CD4-positive, alpha-beta T cell treated with Interleukin-21 for 1 hour (primary cell): ENCODE measurements at places on chromosomes 1 and 21.

GRCh38 chr1:219913005-219913770 is 15.2 kb downstream of the SLC30A10 start:
- no peak for DNase-seq

- no peak for DNase-seq
Measured at GRCh38 chr1:236027104-236027503, 37.8 kb downstream of the NID1 start.

DNA sequence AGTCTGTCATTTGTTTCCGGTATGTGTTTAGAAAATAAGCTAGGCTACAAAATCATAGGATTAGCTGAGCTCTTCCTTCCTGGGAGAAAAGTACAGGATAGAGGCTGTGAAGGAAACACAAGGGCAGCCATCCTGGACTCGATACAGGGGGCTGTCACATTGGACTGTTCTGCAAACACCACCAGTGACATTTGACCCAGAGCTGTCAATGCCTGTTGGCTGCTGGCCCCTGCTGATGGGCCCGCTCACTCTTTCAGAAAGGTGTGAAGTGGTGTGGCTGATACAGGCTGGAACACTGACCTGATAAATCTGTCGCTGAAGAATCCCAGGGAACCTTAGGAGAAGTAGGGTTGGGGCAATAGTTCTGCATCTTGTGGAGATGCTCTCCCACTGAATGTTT is 183.1 kb downstream of the RHOU start:
- DNase-seq, result no peak

GRCh38 chr21:18986197-18986596 is 582.6 kb upstream of the TMPRSS15 start:
- DNase-seq, result no peak

DNA sequence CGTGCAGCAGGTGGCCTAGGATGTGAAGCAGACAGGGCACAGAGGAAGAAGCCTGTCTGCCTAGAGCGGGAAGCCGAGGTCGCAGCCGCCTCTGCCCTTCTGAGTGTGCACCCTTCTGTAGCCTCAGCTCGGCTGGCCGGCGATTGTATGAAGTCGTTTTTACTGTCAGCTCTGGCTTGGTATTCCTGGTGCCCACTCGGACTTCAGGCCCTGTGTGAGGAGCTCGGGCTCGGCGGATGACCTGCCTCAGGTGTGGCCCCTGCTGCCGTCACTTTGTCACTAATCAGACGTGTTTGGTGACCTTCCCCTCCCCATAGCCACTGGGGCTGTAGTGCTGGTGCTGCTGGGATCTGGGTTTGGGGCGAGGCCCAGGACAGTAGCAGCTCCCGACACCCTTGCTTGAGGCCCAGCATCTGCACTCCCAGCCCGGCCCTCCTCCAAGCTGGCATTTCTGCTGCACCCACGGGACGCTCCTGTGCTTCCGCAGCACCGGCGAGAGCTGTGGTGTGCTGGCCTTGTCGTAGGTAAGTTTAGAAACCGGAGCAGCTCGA is 18.1 kb downstream of the SLX9 start:
- no peak for DNase-seq

DNA sequence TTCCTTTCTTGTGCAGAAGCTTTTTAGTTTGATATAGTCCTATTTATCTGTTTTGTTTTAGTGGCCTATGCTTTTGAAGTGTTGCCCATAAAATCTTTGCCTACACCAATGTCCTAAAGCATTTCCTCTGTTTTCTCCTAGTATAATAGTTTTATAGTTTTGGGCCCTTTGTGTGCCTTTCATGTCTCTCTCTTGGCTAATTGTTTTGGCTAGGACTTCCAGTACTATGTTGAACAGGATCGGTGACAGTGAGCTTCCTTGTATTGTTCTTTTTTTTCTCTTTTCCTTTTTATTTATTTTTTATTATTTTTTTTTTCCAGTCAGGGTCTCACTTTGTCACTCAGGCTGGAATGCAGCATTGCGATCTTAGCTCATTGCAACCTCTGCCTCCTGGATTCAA is 47.0 kb upstream of the WARS2 start:
- DNase-seq, result no peak

GRCh38 chr1:167161242-167161641 is 59.4 kb upstream of the POU2F1 start:
- DNase-seq, result no peak

DNA sequence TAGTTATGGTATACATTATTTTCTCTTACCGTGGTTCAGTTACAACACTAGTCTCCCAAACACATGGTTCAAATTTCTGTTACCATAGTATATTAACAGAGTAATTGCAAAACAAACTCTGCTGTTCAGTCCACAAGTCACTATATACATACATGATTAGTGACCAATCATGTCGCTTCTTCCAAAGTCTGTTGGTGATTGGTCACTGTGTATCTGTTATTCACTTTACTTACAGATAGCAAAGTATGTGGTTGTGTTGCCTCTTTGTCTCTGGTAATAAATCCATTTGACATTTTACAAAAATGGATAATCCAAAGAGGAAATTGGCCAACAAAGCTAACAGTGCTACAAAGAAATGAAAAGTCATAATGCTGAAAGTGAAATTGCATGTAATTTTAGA is 107.2 kb downstream of the RABGAP1L start:
- no peak for DNase-seq

DNA sequence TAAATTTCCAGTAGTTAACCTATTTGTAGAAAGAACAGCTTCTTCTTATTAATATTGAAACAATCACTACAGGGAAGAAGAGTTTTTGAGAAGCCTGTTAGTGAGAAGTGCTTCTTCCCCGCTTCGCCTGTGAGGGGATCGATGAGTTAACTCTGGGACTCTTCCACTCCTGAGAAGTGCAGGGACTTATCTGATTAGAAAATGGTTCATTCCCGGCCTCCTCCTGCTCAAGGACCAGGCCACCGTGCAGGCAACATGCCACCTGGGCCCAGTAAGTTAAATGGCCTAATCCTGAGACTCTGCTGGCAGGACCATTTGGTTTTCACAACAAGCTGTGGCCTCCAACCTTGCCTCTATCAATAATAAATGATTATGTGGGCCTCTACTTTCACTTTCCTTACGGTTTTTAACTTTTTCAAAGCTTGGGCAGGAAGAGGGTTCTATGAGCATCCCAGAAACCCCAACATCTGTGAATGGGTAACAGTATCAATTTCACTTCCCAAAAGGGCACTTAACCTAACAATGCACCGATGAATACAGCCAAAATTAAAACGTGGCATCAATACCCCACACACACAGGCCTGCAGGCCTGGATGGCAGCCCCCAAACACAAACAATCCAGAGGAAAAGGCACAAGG is 33.1 kb downstream of the SIPA1L2 start:
- DNase-seq, result no peak

DNA sequence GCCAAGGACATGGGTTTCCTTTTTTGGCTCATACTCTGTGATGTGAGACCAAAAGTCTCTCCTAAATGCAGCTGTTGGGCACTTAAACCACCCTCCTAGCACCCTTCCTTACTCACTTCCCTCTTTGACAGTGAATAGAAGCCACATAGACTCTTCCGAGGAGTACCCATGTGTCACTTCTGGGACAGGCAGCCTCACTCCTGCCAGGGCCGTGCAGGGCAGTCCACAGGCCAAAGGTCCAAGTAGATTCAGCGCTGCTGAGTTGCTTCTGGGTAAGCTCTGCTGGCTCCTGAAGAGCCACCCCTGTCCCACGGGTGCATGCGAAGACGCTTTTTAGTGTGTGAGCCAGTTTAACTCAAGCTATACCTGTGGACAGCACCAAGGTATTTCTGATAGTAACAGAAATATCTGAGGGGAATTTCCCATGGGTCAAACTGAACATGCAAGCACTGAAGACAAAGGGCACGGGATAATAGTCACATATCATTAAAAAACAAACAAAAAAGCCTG is 36.8 kb upstream of the BMP8B start:
- no peak for DNase-seq

DNA sequence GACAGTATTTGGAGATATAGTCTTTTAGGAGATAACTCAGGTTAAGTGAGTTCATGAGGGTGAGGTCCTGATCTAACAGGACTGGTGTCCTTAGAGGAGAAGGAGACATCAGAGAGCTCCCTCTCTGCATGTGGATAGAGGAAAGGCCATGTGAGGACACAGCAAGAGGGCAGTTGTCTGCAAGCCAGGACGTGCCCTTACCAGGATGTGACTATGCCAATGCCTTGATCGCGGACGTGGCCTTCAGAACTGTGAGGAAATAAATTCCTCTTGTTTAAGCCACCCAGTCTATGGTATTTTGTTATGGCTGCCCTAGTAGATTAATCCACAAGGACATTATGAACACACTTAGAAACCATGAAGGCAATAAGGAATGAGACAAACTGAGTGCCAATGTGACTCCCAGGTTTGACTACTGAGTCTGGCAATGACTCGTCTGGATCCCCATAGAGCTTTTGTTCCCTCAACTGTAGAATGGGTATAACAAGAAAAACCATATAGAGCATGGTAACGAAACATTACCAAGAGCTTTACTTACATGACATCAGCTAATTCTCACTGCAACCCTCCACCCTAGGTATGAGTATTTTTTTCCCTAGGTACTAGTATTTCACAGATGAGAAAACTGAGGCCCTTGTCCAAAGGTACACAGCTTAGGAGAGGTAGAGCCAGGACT is 6.5 kb downstream of the URB1 start:
- DNase-seq, result no peak

DNA sequence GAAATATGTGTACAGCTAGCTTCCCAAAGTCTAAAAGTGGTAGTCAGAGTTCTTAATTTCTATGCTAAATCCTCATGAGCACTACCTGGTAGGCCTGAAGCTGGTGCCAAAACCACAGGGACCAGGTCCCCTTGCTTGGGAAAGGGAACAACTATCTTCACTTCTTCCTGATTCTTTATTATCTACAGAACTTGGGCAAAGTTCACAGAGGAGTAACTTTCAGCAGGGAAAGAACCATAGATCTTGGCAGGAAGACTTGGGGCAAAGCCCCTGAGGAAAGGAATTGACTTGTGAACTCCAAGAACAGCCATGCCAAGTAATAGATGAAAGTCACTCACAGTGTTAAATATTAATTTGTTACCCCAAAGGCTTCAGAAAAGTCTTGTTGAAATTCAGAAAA is 193.0 kb downstream of the ZC3H11B start:
- no peak for DNase-seq

- no peak for DNase-seq
Measured at GRCh38 chr21:17554679-17555465, 42.0 kb downstream of the CXADR start.

- no peak for DNase-seq
Measured at GRCh38 chr21:43358940-43359822, 67.8 kb downstream of the SIK1 start.

GRCh38 chr1:15788624-15789301 is 18.7 kb downstream of the UQCRHL start:
- DNase-seq, result no peak

DNA sequence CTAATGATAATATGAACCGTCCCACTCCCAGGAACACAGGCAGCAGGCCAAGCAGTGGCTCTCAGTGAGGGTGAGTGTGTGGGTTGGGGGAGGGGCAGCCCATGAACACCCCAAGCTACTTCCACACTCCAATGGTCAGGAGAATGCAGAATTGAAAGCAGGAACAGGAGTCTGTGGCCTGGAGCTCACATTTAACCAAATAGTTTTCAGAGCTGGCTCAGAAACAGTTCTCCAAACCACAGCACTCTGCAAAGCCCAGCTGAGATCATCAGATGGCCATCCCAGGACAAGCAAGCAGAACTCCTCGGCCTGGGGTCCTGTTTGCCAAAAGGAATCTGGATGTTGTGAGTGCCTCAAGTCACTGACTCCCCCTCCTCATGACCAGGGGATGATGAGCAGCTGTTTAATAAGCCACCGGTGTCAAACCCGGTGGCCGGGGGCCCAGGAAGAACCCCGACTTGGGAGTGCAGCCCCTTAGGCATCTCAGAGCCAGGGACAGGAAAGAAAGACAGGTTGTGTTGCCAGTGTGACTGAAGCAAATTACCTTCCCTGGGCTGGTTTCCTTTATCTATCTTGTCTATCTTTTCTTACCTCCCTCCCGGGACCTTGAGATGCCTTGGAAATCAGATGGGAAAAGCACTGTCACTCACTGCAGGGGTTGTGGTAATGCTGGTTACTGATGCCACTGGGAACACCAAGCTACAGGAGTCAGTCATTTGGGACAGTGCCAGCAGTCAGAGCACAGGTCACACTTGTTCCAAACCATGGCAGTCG is 20.4 kb downstream of the DEGS1 start:
- DNase-seq, result no peak

DNA sequence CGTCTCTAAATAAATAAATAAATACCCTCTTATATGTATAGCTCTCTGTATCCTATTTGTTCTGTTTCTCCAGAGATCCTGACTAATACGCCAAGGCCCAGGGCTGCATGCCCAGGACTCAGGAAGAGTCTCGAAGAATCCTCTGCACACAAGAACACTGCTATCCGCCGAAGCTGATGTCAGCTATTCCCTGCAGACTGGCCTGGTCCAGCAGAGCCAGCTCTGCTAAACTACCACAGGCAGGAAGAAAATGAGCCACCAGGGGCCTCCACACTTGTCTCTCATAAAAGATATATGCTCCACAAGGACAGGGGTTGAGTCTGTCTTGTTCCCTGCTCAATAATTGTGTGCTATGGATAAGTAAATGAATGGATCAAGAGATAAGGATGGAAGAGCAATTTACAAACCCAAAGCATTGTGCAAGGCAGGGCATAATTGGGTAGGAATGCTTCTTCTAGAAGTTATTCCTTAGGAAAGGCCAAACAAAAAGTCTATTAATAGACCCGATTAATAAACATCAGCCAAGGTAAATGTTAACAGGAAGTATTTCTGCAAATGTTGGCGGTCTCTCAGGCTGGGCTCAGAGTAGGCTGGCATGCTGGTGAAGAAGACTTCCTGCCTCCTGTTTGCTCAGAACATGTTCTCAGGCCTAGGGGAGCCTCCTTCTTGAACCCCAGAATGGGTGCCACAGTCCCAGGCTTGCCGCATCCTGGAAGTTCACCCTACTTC is 26.3 kb upstream of the MAN1C1 start:
- no peak for DNase-seq
